ENCODE measurements at places on chromosomes 7 and 10.

- DNase-seq, result no peak
These were observed 22.6 kb downstream of the PALS2 start for GRCh38 chr7:24595671-24596418.

GRCh38 chr7:37054624-37055241 is 330.4 kb upstream of the AOAH start:
- DNase-seq, result no peak

DNA sequence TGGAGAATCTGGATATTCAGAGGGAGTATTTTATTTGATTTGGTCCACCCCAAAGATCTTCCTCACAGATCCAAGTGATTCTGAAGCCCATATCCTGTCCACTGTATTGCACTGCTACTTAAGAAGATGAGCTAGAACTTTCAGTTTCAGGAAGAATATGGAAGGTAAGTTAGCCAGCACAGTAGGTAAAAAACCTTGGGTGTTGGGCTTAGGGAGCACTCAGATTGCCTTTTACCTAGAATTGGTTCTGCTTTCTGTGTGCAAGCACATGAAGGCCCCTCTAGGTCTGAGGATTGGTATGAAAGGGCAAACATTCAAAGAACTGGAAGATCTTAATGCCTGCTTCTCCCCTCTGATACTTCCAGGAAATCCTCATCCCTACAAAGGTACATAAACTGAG is 146.7 kb upstream of the COL1A2 start:
- DNase-seq, result no peak

DNA sequence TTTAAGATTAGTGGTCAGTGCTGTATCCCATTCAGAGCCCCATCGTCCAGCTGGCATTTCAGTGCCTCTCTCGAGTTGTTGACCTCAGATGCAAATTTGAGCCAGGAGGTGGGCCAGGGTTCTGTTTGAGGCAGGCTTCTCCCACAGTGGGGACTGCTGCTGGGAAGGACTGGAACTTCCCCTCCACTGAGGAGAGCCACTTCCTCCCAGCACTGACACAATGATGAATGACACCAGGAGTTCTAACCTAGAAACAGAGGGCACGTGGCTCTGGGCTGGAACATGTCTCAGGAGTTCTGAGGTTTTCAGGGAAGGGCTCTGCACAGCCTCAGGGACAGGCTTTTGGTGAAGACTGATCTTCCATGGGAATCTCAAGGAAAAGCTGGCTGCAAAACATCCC is 18.3 kb upstream of the BTBD16 start:
- DNase-seq, result no peak

DNA sequence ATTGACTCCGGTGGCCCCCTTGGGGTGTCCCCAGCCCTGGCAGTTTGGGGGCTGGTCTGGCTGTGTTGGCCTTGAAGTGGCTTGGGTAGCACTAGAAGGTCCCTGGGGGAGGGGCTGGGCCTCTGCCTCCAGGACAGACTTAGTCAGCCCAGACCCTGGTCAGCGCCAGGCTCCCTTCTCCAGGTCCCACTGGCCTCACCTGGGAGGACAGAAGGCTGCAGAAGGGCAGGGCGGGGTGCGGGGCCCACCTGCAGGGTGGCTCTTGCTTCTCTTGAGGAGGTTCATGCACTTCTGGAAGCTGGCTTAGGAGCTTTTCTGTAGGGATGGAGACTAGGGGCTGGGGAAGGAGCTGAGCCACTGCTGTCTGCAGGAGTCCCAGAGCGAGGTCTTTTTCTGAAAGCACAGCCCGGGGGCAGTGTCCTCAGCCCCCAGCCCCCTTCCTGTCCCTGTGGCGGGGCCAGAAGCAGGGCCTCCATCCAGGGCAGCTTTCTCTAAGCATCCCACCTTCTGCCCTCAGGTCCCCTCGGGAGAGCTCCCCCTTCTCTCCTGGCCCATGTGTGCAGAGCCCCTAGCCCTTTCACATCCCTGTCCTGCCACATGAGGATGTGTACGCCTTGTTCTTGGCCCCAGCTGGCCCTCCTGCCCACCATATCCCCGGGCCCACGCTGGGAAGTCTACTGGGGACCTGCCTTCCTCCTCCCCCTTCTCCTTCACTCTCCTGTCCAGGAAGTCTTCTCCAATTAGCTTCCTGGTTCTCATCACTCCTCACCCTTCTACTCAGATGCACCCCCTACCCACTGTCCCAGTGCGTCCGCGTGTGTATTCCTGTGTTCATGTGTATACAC is 11.0 kb downstream of the TBATA start:
- no peak for DNase-seq

- DNase-seq, result no peak
These were observed 32.4 kb downstream of the CTNNA3 start for GRCh38 chr10:67663449-67664087.

GRCh38 chr10:76992467-76992866 is 645.1 kb downstream of the KCNMA1 start:
- DNase-seq, result no peak

DNA sequence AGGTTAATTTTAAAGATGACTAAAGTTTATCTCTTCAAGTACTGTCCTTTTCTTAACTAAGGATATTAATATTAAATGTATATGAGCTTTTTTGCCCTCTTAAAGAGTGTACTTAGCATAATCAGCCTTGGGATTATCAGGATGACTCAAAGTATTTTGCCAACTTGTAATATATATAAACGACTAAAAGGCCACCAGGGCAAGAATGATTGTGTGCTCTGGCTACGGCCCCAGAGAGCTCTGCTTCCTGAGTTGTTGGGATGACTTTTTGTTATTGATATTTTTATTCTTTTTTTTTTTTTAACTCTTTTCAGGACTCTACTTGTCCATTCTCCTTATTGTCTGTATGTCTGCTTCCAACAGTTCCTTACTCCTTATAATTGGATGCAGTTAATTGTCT is 14.8 kb upstream of the CHRM2 start:
- no peak for DNase-seq

- peak; percentile 23 for DNase-seq
These were observed 220.7 kb downstream of the ADARB2 start for GRCh38 chr10:1516492-1517165.

GRCh38 chr10:61896854-61897661 is 4.4 kb upstream of the ARID5B start:
- DNase-seq, result no peak

DNA sequence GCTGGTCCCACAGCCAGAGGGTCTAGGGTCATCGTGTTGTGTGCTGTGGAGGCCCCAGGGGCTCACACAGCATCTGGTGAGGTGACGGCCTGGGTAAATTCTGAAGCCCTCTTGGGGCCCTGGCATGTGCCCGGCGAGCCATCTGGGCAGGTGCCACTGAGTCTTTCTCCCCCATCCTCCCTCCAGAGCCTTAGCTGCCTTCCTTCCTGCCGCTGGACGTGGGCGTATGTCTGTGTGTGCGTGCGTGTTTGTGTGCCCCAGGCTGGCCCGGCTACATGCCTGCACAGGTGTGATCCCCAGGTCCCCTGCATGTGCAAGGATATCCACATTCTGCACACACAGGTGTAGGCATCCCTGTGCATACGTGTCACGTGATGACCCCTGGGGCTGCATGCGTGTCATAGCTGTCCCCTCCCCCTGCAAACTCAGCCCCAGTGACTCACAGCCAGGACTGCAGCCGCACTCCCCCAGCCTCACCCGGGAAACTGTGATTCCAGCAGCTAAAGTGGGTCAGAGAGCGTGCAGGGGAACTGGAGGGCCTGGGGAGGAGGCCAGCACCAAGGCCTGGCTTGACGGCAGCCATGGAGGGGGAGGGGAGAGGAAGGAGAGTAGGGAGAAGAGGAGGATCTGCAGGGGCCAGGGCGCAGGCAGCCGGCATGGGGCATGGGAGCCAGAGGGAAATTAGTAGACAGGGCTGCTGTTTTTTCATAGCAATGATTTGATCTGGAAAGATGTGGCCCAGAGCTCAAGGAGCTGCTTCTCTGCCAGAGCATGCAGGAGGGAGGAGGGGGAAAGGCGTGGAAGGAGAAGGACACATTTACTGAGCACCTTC is 46.4 kb downstream of the ELFN1 start:
- DNase-seq, result no peak

DNA sequence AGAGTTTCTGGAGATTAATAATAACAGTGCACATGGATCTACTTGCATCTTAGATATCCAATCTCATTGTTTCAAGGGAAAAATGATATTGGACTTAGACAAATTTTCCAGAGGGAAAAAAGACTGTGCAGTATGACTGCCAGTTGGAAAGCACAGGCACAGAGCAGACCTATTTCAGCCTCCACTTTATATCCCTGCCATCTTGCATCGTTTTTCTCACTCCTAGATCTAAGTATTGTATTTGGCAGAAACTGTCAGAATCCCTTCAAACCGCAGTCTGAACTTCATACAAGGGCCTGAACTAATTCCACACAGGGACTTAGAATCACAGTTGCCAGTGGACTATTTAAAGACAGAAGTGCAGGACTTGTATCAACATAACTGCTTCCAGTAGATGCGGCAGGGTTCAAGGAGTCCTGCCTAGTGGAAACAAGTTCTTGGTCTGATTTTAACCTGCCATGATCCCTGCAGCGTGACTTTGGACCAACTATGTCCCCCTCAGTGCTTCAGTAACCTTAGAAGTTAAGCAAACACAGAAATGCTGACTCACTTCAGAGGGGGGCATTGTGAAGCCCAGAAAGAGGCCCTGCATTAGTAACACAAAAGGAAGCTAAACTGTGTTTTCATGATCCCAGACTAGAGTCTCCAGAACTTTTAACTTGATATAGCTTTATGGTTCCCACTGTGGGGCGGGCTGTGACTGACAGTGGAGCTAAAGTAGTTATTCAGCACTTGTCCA is 95.7 kb upstream of the PALS2 start:
- DNase-seq, result peak; percentile 19

DNA sequence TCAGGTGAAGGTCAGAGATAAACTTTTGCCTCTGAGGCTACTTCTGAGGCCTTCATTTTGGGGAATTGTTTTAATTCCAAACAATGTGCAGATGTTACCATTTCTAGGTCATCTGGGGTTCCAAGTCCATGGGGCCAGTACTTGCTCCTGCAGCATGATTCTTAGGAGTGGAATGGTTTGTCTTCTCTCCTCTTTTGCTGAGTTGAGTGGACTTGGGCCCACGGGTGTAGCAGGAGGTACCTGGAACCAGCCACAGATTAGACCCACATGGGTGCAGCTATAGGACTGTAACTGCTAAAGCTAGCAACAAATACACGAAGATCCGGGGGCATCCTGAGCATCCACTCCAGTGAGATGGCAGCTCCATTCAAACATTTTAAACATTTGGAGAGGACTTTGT is 41.6 kb downstream of the WIPF3 start:
- no peak for DNase-seq

DNA sequence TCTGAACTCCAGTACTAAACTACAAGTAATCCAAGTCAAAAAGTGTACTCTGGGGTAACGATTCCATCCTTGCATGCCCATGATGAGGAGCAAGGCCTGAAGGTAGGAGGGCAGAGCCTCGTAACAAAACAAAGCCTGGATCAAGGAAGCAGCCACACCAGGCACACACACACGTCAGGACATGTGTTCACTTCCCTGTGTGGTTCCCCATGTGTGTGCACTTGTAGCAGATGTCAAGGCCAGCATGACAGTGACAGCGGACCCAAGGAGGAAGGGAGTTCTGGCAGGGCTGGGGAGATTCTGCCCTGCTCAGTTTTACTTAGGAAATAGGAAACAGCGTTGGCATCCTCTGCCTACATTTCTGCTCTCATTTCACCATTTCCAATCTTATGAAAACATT is 92.8 kb downstream of the ALOX5 start:
- no peak for DNase-seq

DNA sequence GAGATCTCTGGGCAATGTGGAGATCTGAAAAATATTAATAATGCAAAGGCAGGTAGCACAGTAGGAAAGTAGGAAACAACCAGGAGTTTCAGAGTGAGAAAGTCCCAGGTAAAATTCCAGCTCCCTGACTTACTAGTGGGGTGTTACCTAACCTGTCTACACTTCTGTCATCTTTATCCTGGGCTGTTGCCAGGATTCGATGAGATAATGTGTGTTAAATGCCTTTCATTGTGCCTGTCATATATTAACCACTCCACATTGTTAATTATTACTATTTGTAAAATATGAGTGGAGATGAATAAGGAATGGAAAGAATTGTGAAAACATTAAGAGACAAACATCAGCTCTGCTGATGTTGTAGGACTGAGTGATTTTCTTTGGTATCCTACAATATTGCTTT is 50.0 kb upstream of the FRMD4A start:
- DNase-seq, result no peak

DNA sequence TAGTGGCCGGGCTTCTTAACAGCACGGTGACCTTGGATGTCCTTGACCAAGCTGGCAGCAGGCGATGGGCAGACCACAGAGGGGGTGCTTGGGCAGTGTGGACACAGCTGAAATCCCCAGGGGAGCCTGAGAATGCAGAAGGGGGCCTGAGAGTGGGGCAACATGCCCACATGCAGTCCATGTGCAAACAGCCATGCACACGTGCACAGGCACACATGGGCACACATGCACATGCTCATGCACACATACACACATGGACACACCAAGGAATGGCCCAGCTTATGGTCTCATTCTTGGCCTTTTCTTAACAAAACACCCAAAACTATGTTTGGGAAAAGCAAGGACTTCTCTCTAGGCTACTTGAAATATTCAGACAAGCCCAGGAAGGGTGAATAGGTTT is 483.9 kb upstream of the MKI67 start:
- no peak for DNase-seq

DNA sequence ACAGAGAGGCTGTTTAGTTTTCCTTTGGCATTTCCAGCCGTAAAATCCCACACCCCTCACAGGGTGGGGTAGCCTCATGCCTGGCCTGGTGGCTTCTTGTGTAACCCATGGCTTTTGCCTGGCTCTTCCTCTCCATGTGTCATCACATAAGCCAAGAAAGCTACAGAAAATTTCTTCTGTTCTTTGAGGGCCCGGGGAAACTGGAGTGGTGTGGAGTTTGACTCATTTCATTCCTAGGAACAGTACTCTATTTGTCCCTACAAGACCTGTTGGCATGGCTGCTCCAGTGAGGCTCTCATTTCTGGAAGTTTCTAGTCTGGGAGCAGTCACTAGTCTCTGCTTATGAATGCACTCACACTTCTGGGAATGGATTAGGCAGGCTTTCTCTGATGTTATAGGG is 523.9 kb downstream of the SUGCT start:
- no peak for DNase-seq

GRCh38 chr10:130399425-130399950 is 263.3 kb downstream of the GLRX3 start:
- no peak for DNase-seq

DNA sequence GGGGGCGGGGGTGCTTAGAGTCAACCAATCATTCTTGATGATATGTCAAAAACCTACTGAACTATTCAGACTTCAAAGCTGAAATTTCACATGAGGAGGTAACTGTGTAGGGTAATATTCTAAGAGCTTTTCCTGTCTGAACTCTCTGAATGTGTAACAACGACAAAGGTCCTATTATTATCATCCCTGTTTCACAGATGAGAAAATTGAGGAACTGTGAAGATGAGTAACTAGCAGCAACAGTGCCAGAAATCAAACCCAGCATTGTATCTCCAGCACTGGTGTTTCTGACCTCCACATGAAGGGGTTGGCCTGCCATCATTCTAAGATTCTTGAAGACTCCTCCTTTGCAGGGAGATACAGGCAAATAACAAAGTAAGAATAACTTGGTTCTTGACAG is 294.7 kb upstream of the AOAH start:
- no peak for DNase-seq

GRCh38 chr7:114148779-114149178 is 230.0 kb upstream of the PPP1R3A start:
- DNase-seq, result no peak

Measured in tibial nerve (tissue), 4 donors.